Adrenal gland (tissue), 19 donors: ENCODE measurements at places on chromosomes 7 and 10. TPM values are rescaled to one million over a fixed set of nuclear protein-coding genes. Genes with fewer than 3 reads are reported as not detected.

DNA sequence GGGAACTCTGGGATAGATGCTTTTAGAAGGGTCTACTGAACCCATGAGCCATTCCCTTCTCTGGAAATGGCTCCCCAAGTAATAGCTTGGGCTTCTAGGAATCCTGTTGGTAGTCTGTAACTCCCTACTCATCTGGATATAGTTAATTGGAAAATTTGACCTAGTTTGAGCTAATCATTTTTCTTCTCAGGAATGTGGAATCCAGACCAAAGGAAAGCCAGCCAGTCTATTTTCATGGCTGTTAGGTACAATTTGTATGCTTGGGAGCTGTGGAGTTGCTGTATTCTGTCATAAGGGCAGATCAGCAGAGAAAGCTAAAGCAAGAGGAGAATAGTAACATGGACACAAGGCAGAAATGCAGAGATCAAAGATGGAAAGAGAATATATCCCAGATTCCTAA lies 71.6 kb upstream of the C1GALT1 start:
- H3K27me3 ChIP-seq = no peaks in the 10 kb centered on the region
- no peaks in the 10 kb centered on the region for H3K36me3 ChIP-seq
- H3K4me3 ChIP-seq = no peak overlapping the region
- no peaks in the 10 kb centered on the region for H3K4me1 ChIP-seq

- H3K4me3 ChIP-seq = no peak overlapping the region
- H3K4me1 ChIP-seq = no peaks in the 10 kb centered on the region
- no peaks in the 10 kb centered on the region for H3K36me3 ChIP-seq
- H3K27me3 ChIP-seq = no peaks in the 10 kb centered on the region
- no peak overlapping the region for H3K27ac ChIP-seq
- DNase-seq = no peak
Observed at GRCh38 chr10:120598386-120598785, 141.4 kb downstream of the PLPP4 start.

DNA sequence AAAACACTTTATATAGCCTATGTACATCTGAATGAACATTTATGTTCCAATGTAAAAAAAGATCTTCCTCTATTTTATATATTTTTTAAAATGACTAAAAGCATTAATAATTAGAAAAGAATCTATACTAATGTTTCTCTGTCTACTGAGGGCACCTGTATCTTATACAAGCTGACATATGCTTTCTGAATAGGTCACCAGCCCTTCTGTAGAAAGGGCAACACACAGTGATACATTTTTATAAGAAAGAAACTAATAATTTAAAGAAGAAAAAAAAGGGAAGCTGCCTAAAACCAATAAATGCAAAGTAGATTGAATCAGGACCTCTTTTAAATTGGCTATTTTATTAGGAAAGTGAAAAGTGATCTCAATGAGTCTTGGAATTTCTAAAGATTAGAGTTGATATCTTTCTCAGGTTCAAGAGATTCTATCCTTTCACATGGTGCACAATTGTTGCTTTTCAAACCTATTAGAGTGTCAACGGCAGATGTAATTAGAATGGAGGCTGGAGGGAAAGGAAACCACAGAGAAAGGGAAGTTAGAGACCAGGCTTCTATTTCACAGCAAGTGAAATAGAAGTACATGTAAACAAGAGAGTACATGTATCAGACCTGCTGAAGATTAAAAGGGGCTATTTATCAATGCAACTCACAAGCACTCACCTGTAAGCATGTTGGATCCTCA lies 6.3 kb downstream of the MTPN start:
- H3K4me1 ChIP-seq = peaks cover 46% of the 10 kb centered on the region
- H3K36me3 ChIP-seq = no peaks in the 10 kb centered on the region
- H3K27me3 ChIP-seq = no peaks in the 10 kb centered on the region
- H3K27ac ChIP-seq = no peak overlapping the region

DNA sequence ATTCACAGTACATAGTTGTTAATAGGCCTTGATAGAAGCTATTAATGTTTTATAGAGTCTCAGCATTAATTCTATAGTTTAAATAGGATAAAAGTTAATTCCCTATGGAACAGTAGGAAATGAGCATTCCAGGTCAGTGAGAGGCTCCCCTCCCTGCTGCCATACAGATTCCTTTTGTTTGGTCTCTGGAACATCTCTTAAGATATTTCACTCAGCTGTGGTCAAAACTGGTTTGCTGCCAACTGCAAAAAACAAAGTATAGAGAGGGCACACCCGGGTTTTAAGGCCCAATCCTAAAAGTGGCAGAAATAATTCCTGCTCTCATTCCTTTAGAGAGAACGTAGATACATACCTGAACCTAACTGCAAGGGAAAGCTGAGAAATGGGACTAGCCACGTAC lies 51.3 kb downstream of the MDFIC start:
- no peaks in the 10 kb centered on the region for H3K27me3 ChIP-seq
- H3K4me1 ChIP-seq = no peaks in the 10 kb centered on the region
- no peaks in the 10 kb centered on the region for H3K36me3 ChIP-seq

DNA sequence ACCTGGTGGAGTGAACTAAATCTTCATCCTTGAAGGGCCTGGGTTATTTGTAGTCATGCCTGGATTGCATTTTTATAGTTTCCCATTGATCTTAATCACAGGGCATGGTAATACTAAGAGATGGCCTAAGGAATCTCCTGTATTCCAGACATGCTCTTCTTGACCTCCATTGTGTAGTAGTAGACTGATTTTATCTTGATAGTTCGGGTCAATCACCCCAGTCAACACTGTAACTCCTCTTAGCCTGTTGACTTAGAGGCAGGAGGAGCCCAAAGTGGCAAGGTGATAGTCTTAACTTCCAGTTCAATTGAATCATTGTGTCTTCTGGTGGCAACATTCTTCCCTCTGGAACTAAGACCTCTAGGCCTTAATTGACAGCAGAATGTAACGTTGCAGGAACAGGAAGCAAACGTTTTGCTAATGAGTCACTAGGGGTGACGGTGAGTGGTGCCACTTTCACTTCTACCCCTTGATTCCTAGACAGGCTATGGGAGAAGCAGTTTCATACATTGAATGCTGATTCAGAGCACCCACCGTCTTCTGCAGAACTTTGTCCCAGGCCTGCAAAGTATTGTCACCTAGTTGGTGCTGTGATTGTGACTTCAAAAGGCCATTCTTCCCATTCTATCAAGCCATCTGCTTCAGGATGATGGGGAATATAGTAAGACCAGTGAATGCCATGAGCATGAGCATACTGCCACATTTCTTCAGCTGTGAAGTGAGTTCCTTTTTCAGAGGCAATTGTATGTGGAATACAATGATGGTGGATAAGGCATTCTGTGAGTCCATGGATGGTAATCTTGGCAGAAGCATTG lies 24.0 kb upstream of the PAPSS2 start:
- H3K4me1 ChIP-seq = no peaks in the 10 kb centered on the region
- no peak overlapping the region for H3K27ac ChIP-seq
- H3K27me3 ChIP-seq = no peaks in the 10 kb centered on the region
- no peaks in the 10 kb centered on the region for H3K36me3 ChIP-seq
- no peak overlapping the region for H3K4me3 ChIP-seq

- DNase-seq = no peak
- no peak overlapping the region for H3K27ac ChIP-seq
- H3K4me1 ChIP-seq = no peaks in the 10 kb centered on the region
Observed at GRCh38 chr7:9097565-9098060, 664.2 kb downstream of the NXPH1 start.

DNA sequence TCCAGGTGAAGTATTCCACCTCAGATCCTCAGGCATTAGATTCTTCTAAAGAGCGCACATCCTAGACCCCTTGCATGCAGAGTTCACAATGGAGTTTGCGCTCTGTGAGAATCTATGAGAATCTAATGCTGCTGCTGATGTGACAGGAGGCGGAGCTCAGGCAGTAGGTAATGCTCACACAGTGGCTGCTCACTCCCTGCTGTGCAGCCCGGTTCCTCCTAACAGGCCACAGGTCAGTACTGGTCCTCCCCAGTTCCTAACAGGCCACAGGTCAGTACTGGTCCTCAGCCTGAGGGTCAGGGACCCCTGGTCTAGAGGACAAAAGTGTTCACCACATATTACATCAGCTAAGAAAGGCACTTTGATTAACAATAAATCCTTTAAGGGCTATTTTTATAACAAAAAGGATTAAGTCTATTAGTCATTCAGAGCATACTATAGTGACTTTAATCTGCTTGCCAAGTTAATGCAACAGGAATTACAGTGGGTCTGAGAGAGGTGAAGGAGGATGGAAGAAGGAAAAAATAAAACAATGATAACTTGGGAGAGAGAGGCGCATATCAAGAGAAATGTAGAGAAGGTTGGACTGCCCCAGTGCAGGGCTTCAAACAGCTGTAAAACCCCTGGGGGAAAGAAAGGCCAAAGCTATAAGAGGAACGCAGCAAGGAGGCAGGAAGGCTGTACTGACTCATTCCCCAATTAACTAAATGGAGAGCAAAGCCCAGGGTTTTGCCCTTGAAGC lies 49.2 kb downstream of the CUL2 start:
- H3K27me3 ChIP-seq = no peaks in the 10 kb centered on the region
- H3K4me1 ChIP-seq = peaks cover 6% of the 10 kb centered on the region
- DNase-seq = peak; percentile 11
- no peak overlapping the region for H3K4me3 ChIP-seq

- H3K4me3 ChIP-seq = peak overlapping the region; percentile 3
- H3K27ac ChIP-seq = peak overlapping the region; percentile 89
- peaks cover 21% of the 10 kb centered on the region for H3K4me1 ChIP-seq
- H3K36me3 ChIP-seq = no peaks in the 10 kb centered on the region
Observed at GRCh38 chr10:73717556-73717955, 19.6 kb upstream of the AGAP5 start.

DNA sequence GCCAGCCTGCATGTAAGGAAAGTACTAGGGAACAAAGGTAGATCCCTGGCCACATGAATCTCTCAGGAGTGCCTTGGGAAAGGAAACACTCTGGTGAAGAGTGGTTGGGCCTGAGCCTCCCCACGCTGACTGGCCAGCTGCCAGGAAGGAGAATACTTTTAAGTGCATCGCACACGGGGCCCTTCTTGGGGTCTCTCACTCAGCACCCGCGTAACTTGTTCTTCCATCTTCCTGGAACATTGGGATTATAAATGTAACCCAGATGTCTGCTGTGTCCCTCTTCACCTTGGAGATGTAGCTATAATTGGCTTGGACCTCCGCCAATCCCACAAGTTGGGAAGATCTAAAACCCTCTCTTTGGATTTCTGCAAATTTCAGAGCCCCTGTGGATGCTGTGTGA lies 4.4 kb upstream of the GLI3 start:
- no peak overlapping the region for H3K27ac ChIP-seq
- H3K4me3 ChIP-seq = no peak overlapping the region
- no peak for DNase-seq
- no peaks in the 10 kb centered on the region for H3K27me3 ChIP-seq
- H3K36me3 ChIP-seq = no peaks in the 10 kb centered on the region
- peaks cover 9% of the 10 kb centered on the region for H3K4me1 ChIP-seq

DNA sequence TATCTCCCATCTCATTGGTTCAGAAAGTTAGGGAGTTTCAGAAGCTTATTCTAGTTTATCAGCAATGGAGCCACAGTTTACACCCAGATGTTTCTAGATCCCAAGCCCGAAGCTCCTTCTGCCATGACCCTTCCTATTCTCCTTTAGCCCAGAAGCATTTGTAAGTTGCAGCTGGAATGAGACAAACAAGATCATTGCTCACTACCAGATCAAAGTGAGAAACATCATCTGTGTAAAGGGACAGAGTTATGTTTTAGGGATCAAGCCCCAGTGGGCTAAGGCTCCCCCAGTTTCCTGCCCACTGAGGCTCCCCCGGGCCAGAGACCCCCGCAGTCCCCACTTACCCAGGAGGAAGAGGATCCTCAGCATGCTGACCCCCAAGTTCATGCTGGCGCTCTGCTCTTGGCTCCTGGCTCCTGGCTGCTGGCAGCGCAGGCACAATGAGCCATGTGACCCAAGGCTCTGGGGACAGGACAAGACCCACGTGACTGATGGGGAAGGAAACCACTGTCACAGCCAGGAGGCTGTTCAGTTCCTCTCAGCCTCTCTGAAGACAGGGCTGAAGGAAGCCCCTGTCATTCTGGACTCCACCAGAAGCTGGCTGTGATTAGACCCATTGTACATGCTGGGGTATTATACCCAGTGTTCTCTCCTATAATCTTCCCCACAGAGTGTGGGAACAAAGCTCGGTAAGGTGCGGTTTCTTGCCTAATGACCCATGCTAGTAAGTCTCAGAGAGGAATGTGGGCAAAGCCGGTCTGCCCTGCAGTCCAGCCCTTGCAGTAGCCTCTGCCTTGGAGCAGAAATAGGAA lies at the start of gene TMEM273:
TMEM273 (minus strand) TSS at position 442 of the 812 bp plus-strand sequence; CDS start at position 387, 55 bp downstream.
- H3K4me3 ChIP-seq = no peak within 1 kb of the TSS
- H3K27ac ChIP-seq = no peak within 1 kb of the TSS
- peaks cover 12% of the 10 kb centered on the region for H3K4me1 ChIP-seq
- peak; percentile 64 for DNase-seq
- no peaks in the 10 kb centered on the region for H3K27me3 ChIP-seq

DNA sequence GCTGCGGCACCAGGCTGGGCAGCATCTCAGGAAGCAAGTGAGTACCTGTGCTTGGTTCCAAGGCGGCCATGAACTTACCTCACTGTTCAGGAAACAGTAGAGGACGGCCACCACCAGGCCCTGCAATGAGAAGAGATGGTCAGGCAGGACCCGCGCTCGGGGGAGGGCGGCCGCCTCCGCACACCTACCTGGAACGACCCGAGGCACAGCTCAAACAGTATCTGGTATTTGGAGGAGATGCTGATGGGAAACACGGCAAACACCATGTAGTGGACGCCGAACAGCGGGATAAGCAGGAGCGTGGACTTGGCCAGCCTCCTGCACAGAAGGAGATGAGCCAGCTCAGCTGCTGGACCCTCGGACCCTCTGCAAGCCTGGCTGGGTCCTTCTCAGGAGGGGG lies 112.9 kb downstream of the VIPR2 start:
- no peaks in the 10 kb centered on the region for H3K36me3 ChIP-seq
- H3K4me3 ChIP-seq = no peak overlapping the region
- no peaks in the 10 kb centered on the region for H3K27me3 ChIP-seq
- peaks cover 13% of the 10 kb centered on the region for H3K4me1 ChIP-seq
- H3K27ac ChIP-seq = no peak overlapping the region

- H3K4me1 ChIP-seq = no peaks in the 10 kb centered on the region
- no peaks in the 10 kb centered on the region for H3K36me3 ChIP-seq
Observed at GRCh38 chr7:118104812-118105441, 79.0 kb upstream of the LSM8 start.

DNA sequence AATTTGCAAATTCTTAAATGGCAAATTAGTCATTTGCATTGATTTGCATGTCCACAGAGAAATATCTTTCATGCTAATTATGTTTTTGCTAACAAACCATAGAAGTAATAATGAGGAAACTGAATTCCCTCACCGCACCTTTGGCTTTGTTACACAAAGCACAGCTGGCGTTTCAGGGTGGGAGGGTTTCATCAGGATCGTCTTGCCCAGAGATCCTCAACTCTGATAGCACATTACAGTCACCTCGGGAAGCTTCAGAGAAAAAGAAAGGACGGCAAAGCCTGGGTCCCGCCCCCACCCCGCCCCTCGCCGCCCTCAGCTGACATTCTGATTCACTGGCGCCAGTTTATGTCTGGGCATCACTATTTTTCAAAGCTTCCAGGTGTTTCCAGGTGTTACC lies 119.4 kb downstream of the PTPRN2 start:
- H3K4me1 ChIP-seq = no peaks in the 10 kb centered on the region
- no peaks in the 10 kb centered on the region for H3K27me3 ChIP-seq
- no peaks in the 10 kb centered on the region for H3K36me3 ChIP-seq
- no peak overlapping the region for H3K4me3 ChIP-seq

GRCh38 chr7:108395426-108395825 lies 60.8 kb downstream of the NRCAM start:
- no peak overlapping the region for H3K4me3 ChIP-seq
- no peaks in the 10 kb centered on the region for H3K4me1 ChIP-seq
- no peak overlapping the region for H3K27ac ChIP-seq
- H3K36me3 ChIP-seq = no peaks in the 10 kb centered on the region
- no peak for DNase-seq
- no peaks in the 10 kb centered on the region for H3K27me3 ChIP-seq

- no peaks in the 10 kb centered on the region for H3K27me3 ChIP-seq
- no peaks in the 10 kb centered on the region for H3K36me3 ChIP-seq
- peak overlapping the region; percentile 17 for H3K27ac ChIP-seq
- no peak overlapping the region for H3K4me3 ChIP-seq
Observed at GRCh38 chr10:88987243-88987725, 3.3 kb upstream of the FAS start.

ADCK2 gene
- 10.8 TPM for total RNA-seq
